GM23248 (cell line): ENCODE measurements at places on chromosomes 2 and 18. TPM values are rescaled to one million over a fixed set of nuclear protein-coding genes. Genes with fewer than 3 reads are reported as not detected.

SNTG2 gene
- total RNA-seq: not detected in 2 replicates

DNA sequence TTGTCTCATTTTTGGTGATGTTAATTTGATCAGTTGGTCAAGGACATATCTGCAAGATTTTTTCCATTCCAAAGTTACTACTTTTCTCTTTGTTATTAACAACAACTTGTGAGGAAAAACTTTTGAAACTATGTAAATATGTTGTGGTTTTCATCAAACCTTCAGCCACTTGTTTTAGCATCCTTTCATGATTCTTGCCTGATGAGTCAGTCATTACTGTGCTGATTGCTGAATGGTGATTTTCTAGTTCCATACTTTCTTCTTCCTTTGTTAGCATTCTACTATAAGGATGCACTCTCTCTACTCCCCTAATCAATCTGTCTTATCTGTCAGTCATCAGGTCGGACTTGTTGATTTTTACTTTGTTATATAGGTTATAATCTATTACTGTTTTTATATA lies 10.9 kb downstream of the TMEM87B start:
- peaks cover 20% of the 10 kb centered on the region for H3K4me1 ChIP-seq
- DNase-seq: peak; percentile 80
- peak overlapping the region; percentile 62 for H3K27ac ChIP-seq

MC4R gene
- total RNA-seq: 0.32 TPM in 1 of 2 replicates, not detected in the other

GRCh38 chr2:69811018-69811417 lies 18.4 kb upstream of the GMCL1 start:
- no peak for DNase-seq
- H3K36me3 ChIP-seq: peaks cover 27% of the 10 kb centered on the region; the same call in 1 of the 2 replicates
- H3K4me3 ChIP-seq: no peak overlapping the region
- no peaks in the 10 kb centered on the region for H3K27me3 ChIP-seq
- no peak overlapping the region for H3K27ac ChIP-seq

GRCh38 chr2:238584617-238585016 lies 157.9 kb downstream of the ASB1 start:
- H3K36me3 ChIP-seq: no peaks in the 10 kb centered on the region
- no peaks in the 10 kb centered on the region for H3K27me3 ChIP-seq
- DNase-seq: no peak

DNA sequence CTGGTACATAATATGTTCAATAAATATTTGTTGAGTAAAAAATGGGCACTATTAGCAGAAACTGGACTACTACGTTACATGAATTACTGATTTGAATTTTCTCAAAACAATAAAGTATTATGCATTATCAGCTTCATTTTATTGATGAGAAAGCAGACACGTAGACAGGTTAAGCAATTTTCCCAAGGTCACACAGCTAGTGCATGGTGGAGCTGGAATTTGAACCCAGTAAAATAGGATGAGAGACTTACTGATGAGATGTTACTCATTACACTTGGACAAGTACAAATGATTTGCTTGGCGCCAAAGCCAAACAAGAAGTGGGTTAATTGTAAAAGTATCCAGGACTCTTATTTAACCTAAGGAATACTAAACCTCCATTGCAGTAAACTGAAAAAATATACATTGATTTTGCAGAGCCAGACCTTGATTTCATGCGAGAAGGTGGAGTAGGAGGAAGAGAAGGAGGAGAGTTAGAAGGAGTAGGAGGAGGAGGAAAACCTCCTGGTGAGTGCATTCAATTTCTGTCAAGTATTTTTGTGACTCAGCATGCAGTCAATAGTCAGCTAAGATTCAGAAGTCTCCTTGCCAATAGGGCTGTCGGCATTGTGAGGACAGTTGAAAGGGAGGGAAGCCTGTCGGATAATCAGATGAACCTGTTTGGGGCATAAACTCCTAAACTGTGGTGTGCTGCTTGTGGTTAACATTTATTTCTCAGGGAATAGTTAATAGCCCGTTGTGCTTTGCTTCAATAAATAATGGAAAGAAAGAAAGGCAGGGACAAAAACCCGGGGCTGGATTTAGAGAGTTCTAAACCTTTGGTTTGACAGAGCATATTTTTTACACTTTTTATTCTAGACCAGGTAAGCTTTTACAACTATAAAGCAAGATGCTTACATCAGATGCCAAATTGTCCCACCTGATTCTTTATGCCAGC lies 77.0 kb upstream of the TACR1 start:
- no peaks in the 10 kb centered on the region for H3K27me3 ChIP-seq
- H3K4me3 ChIP-seq: peak overlapping the region; percentile 56
- no peaks in the 10 kb centered on the region for H3K36me3 ChIP-seq
- peak overlapping the region; percentile 65 for H3K27ac ChIP-seq
- H3K4me1 ChIP-seq: peaks cover 24% of the 10 kb centered on the region

DNA sequence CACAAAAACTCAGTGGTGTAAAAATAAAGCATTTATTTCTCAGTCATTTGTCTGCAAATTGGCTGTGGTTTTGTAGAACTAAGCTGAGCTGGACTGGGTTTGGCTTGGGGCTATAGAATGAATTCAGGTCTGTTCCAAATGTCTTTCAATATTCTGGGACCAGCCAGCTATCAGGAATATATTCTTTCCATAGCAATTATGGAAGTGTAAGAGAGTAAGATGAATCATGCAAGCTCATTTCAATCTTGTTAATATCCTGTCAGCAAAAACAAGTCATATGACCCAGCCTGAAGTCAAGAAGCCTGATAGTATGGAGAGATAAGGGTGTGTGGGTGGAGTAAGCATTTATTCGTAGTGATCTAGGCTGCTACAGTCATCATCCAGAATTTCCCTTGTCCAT lies 481.0 kb upstream of the CDH2 start:
- no peaks in the 10 kb centered on the region for H3K27me3 ChIP-seq
- H3K27ac ChIP-seq: no peak overlapping the region
- H3K4me3 ChIP-seq: no peak overlapping the region
- peaks cover 9% of the 10 kb centered on the region for H3K4me1 ChIP-seq
- no peaks in the 10 kb centered on the region for H3K36me3 ChIP-seq

- no peaks in the 10 kb centered on the region for H3K36me3 ChIP-seq
- peaks cover 21% of the 10 kb centered on the region for H3K4me1 ChIP-seq
- DNase-seq: peak; percentile 80
- peak overlapping the region; percentile 90 for H3K4me3 ChIP-seq
- peak overlapping the region; percentile 28 for H3K27ac ChIP-seq
- H3K27me3 ChIP-seq: no peaks in the 10 kb centered on the region
These were observed 920 bp downstream of the GULP1 start for GRCh38 chr2:188292348-188293239.

DNA sequence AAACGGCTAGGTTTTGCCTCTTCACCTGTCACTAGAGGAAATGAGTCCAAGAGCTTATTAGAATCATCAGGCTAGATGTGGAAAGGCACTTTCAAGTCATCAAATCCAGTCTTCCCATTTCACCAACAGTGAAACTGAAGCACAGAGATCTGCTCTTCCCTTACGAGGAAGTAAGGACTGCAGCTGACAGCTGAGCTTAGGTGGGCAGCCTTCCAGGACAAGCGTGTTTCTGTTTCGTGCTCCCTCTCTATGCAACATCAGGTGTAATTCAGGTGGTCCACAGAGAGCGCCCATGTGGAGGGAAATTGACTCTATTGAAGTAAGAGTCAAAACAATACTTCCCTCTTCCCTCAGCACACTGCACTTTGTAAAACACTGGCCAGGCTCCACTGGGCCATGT lies 5.5 kb downstream of the CYRIA start:
- H3K36me3 ChIP-seq: no peaks in the 10 kb centered on the region
- no peaks in the 10 kb centered on the region for H3K4me1 ChIP-seq
- no peak overlapping the region for H3K4me3 ChIP-seq
- H3K27ac ChIP-seq: no peak overlapping the region
- H3K27me3 ChIP-seq: peaks cover 53% of the 10 kb centered on the region

DNA sequence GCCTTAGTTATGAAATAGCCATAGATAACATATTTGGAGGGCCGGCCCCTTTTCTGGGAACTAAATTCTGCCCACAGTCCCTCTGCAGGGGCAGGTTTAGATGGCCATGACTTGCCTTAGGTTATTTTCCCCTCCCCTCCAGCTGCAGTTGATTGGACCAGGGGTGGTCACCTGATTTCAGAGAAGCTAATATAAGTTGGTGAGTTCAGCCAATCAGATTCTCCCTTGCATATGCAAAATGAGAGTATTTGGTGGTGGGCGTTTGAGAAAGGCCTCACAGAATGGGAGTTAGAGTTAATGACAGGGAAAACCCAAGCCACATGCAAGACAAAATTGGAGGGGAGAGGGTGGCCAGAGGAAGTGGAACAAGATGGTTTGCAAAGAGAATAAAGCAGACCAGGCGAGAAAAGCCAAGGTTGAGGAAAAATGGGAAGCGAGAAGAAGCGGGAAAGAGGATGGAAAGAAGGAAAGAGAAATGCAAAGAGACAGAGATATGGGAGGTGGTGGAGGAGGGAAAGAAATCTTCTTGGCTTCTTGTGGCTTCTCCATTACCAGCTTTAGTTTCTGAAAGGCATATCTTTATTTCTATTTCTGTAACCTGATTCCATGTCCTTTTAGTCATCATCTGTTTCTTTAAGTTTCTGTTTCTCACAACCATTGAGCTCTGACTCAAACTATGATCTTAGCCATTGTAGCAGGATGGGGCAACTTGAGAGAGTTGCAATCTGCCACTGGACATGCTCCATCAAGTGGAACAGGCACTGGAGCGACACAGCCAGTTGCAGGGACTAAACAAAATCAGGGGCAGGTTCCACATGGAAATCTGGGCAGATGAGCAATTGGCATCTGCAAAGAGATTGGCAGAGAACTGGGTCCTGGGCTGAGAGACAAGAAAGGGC lies 108.1 kb upstream of the SIX3 start:
- no peak overlapping the region for H3K27ac ChIP-seq
- DNase-seq: peak; percentile 20
- H3K4me3 ChIP-seq: no peak overlapping the region
- H3K4me1 ChIP-seq: no peaks in the 10 kb centered on the region
- H3K36me3 ChIP-seq: no peaks in the 10 kb centered on the region
- H3K27me3 ChIP-seq: peaks cover 6% of the 10 kb centered on the region; the same call in 1 of the 2 replicates

ITPRID2 gene
- 52.7 and 95.4 TPM in 2 replicates for total RNA-seq

- H3K4me3 ChIP-seq: no peak overlapping the region
- no peaks in the 10 kb centered on the region for H3K4me1 ChIP-seq
- H3K27ac ChIP-seq: no peak overlapping the region
- H3K27me3 ChIP-seq: no peaks in the 10 kb centered on the region
- H3K36me3 ChIP-seq: no peaks in the 10 kb centered on the region
These were observed 41.7 kb downstream of the PLEKHM3 start for GRCh38 chr2:207983641-207984042.

- H3K4me3 ChIP-seq: no peak overlapping the region
- no peaks in the 10 kb centered on the region for H3K27me3 ChIP-seq
- no peaks in the 10 kb centered on the region for H3K36me3 ChIP-seq
- H3K27ac ChIP-seq: no peak overlapping the region
- no peaks in the 10 kb centered on the region for H3K4me1 ChIP-seq
These were observed 37.5 kb upstream of the ANXA4 start for GRCh38 chr2:69704446-69704845.

TUBB8B gene
- total RNA-seq: not detected in 2 replicates

GRCh38 chr18:79599441-79599931 lies 80.1 kb upstream of the CTDP1 start:
- peaks cover 5% of the 10 kb centered on the region; the same call in 1 of the 2 replicates for H3K4me1 ChIP-seq
- peak; percentile 88 for DNase-seq
- H3K4me3 ChIP-seq: no peak overlapping the region
- no peaks in the 10 kb centered on the region for H3K36me3 ChIP-seq
- H3K27me3 ChIP-seq: peaks cover 21% of the 10 kb centered on the region

GRCh38 chr2:235566415-235566814 lies 72.6 kb downstream of the AGAP1 start:
- H3K4me3 ChIP-seq: no peak overlapping the region
- H3K36me3 ChIP-seq: 0 out of 2 replicates have a peak, but pooled peaks cover 7% of the 10 kb centered on the region
- H3K27me3 ChIP-seq: no peaks in the 10 kb centered on the region
- peaks cover 10% of the 10 kb centered on the region for H3K4me1 ChIP-seq
- DNase-seq: no peak
- H3K27ac ChIP-seq: no peak overlapping the region

GCG gene
- not detected in 2 replicates for total RNA-seq

CD8A gene
- 0.86 TPM in 1 of 2 replicates, not detected in the other for total RNA-seq

MAP3K19 gene
- not detected in 2 replicates for total RNA-seq

TMEM182 gene
- 1.0 and 3.6 TPM in 2 replicates for total RNA-seq

DNA sequence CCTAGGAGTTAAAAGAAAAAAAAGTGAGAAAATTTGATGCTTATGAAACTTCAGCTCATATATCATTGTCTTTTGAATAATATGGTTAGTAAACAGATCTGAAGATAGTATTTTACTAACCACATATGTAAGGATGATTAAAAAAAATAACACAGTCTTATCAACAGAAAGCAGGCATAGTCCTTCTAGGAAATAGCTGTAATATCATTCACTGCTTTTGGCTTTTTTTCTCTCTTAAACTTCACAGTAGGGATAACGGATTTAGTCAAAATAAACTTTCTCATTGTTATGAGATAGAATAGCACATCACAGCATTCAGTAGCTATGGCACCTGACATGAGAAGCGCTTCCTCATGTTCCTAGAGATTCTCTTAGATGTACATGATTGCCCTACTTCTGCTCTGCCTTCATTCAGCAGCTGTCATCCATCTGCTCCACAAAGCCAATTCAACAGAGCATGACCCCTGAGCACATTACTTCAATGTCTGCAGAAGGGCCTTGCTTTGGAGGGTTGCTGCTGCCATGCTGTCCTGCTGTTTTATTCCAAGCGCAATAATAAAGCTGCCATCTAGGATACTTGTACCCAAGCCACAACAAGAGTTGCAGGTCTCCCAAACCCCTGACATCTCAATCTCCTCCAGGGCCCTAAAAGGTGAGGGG lies 67.0 kb downstream of the TTC21B start:
- H3K4me3 ChIP-seq: no peak overlapping the region
- H3K27ac ChIP-seq: no peak overlapping the region
- H3K27me3 ChIP-seq: no peaks in the 10 kb centered on the region
- no peaks in the 10 kb centered on the region for H3K4me1 ChIP-seq

GRCh38 chr2:135050132-135050531 lies 2.0 kb upstream of the RAB3GAP1 start:
- no peak overlapping the region for H3K27ac ChIP-seq
- no peaks in the 10 kb centered on the region for H3K36me3 ChIP-seq
- DNase-seq: no peak
- peaks cover 13% of the 10 kb centered on the region for H3K4me1 ChIP-seq
- H3K27me3 ChIP-seq: peaks cover 7% of the 10 kb centered on the region; the same call in 1 of the 2 replicates

- H3K4me1 ChIP-seq: peaks cover 18% of the 10 kb centered on the region
- no peak overlapping the region for H3K27ac ChIP-seq
- H3K27me3 ChIP-seq: no peaks in the 10 kb centered on the region
- DNase-seq: peak; percentile 63
- no peaks in the 10 kb centered on the region for H3K36me3 ChIP-seq
These were observed 30.6 kb upstream of the PPP3R1 start for GRCh38 chr2:68282811-68283418.

GRCh38 chr18:36663312-36663711 lies 165.5 kb downstream of the TPGS2 start:
- H3K27ac ChIP-seq: no peak overlapping the region
- H3K4me3 ChIP-seq: no peak overlapping the region
- DNase-seq: no peak
- no peaks in the 10 kb centered on the region for H3K36me3 ChIP-seq
- H3K4me1 ChIP-seq: no peaks in the 10 kb centered on the region
- H3K27me3 ChIP-seq: no peaks in the 10 kb centered on the region

RNU2-63P gene
- total RNA-seq: not detected in 2 replicates

DNA sequence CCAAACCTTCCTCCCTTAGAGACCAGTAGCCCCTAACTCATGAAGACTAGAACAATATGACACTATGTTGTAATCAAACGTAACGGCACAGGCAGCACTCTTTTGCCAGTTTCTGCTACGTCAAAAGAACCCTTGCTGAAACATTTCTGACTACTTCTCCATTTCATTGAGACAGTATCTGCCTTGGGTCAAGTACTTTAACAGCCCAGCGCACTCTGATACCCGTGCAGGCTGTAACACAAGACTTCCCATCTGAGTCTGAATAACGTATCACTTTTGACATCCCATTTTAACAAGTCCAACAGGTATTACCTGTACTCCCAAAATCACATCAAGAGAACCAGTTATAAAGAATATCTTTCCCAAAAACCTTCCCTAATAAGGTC lies 38.4 kb downstream of the TBC1D8 start:
- H3K36me3 ChIP-seq: no peaks in the 10 kb centered on the region
- H3K27me3 ChIP-seq: no peaks in the 10 kb centered on the region
- DNase-seq: no peak
- H3K4me3 ChIP-seq: no peak overlapping the region
- H3K27ac ChIP-seq: 0 out of 2 replicates have a peak overlapping the region, but pooled peaks have one; percentile 88

TMEM169 gene
- total RNA-seq: under 0.01 TPM in 1 of 2 replicates, not detected in the other
